Fibroblast of skin of right biceps (primary cell): ENCODE measurements at places on chromosomes 2 and 18.

- DNase-seq: peak; percentile 98
These were observed 342.5 kb upstream of the NXPH2 start for GRCh38 chr2:139122711-139123158.

DNA sequence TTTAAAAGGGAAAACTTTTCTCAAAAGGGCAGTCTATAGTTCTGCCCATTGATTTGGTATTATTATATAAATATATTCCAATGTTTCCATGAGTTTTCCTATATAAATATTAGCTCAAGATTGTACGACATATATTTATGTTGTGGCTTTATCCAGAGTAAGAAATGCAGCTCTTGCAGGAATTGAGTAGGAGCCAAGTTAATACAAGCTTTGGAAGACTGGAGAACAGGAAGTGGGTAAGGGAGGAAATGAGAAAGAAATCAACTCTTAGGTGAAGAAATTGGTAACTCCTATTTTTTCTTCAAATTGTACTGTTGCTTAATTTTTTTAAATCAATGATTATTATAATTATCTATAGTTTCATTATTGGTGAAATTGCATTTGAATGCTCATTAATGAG, 105.4 kb upstream of the FAM117B start:
- peak; percentile 73 for DNase-seq

GRCh38 chr2:187377340-187377739, 70.7 kb downstream of the CALCRL start:
- DNase-seq: peak; percentile 18

DNA sequence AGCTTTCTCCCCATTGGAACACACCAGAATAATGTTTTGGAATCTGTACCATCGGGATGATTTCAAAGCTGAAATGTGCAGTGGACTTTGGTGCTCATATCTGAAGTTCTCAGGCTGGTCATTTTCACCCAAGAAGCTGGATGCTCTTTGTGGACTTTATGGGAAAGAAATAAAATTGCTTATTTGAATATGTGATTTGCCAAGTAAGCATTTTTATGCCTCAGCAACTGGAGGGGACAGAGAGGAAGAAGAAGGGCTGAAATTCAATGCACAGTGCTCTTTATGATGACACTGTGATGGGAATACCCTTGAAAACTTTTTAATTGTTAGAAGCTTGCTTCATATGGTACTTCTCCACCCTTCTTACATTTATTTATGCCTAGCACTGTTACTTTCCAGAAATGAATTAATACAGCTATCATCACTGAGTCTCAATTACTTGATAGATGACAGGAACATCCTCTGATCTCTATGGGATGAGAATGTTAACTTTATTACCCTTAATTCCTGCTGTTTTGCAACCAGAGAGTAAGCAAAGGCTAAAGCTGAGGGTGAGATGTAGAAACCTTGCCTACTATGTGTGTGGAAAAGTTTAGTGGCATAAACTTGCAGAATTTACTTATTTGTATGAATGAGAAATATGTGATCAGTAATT, 23.6 kb downstream of the SETBP1 start:
- DNase-seq: peak; percentile 6

GRCh38 chr2:189613077-189613636, 32.6 kb upstream of the SLC40A1 start:
- DNase-seq: peak; percentile 69

DNA sequence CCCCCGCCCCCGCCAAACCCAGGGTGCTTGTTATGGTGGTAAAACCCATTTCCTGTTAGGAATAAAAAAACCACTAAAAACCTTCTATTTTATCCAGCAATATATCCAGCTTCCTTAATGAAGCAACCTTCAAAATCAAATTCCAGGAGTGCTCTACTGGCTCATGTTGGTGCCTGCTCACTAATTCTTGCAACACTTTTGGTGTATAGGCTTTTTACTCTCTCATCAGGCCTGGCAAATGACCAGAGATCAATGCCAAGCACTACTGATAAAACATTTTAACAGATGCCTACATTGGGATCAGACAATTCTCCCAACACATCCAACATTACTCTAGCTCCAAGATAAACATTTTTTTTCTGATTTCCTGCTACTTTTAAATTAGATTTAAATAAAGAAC, 312.4 kb downstream of the KCNJ3 start:
- no peak for DNase-seq

- no peak for DNase-seq
These were observed 28.6 kb downstream of the TEX44 start for GRCh38 chr2:231621051-231621879.
